ENCODE measurements at places on chromosomes 3 and 15.

GRCh38 chr3:114307222-114307830 lies 13.5 kb downstream of the TIGIT start:
- DNase-seq: no peak

DNA sequence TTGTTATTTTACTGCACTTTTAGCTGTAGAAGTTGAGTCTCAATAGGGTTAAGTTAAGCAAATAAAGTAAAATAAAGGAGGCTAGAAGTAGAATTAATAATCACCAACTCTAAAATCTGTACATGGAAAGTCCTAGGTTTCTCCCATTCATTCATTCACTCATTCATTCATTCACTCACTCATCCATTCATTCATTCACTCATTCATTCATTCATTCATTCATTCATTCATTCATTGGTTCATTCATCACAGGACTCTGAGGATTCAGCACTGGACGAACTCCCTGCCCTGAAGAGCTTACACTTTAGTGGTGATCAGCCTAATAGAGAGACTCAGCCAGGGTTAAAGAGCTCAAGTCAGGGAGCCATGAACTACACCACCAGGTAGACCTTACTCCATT lies 4.5 kb upstream of the LSG1 start:
- no peak for DNase-seq

DNA sequence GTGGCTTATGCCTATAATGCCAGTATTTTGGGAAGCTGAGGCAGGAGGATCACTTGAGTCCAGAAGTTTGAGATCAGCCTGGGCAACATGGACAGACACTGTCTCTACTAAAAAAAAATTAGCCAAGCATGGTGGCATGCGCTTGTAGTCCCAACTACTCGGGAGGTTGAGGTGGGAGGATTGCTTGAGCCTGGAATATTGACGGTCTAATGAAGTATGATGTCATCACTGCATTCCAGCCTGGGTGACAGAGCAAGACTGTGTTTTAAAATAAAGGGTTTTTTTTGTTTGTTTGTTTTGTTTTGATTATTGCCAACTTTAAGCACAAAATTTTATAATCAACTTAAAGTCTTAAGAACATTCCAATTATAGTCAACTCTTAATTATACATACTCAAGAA lies 6.8 kb downstream of the PLSCR1 start:
- DNase-seq: no peak

- no peak for DNase-seq
Measured at GRCh38 chr3:160921020-160921635, 165.1 kb downstream of the PPM1L start.

GRCh38 chr3:196344663-196345062 lies 6.5 kb upstream of the TM4SF19 start:
- no peak for DNase-seq

DNA sequence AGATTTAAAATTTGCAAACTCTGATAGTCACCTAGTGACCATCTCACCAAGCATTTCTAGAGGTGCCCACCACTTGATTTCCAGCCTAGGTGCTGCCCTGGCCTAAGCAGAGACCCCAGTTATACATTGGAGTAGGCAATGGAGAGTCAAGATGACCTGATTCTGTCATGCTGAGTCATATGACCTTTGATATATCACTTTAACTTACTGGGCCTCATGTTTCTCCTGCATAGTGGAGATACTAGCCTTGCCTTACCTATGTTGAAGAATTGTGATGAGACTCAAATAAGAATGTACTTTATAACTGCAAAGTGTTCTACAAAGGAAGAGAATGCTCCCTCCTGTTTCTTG lies 75.5 kb upstream of the XCR1 start:
- DNase-seq: no peak

- no peak for DNase-seq
Measured at GRCh38 chr3:38566215-38566528, 70.0 kb downstream of the EXOG start.

- DNase-seq: no peak
Measured at GRCh38 chr3:48187301-48187578, 977 bp downstream of the CDC25A start.

- DNase-seq: no peak
Measured at GRCh38 chr3:147921051-147921450, 511.9 kb downstream of the ZIC1 start.

GRCh38 chr3:53566461-53567145 lies 72.2 kb downstream of the CACNA1D start:
- no peak for DNase-seq

GRCh38 chr3:100076731-100077529 lies 37.4 kb downstream of the FILIP1L start:
- no peak for DNase-seq

- no peak for DNase-seq
Measured at GRCh38 chr3:17074559-17074958, 189.8 kb downstream of the PLCL2 start.

- DNase-seq: no peak
Measured at GRCh38 chr3:196177967-196178366, 33.2 kb downstream of the ZDHHC19 start.

DNA sequence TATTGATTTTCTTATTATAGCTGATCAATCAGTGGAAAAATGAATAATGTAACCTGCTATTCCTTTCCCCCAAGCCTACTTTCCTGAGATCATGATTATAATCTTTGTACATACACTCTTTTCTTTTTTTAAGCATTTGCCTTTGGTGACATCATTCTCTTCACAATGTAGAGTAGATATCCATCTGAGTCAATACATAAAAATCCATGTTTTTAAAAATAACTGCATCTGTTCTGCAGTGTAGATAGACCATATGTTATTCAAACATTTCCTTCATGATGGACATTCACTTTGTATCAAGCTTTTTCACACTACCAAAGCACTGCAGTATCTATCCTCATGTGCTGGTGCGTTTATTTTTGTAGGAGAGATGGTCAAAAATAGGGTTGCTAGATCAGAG lies 211.1 kb downstream of the PTPRG start:
- DNase-seq: no peak

GRCh38 chr15:81339851-81340250 lies 15.9 kb upstream of the STARD5 start:
- DNase-seq: no peak

DNA sequence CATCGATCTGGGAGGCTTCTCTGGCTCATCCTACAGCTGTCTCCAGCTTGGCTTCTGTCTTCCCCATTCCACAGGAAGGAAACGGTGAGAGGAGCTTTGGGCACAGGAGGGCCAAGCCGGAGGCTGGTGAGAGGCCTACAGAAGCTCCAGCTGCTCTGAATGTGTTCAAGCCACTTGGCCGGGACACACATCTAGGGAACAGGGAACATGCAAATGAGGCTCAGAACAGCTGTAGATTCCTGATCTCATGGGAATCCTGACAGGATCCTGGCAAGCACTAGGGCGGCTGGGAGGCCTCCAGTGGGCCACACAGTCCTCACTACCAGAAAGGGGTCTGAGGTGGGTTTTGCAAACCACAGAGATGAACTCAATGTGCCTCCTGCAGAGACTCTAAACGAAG lies 13.7 kb downstream of the SEMA5B start:
- DNase-seq: no peak

DNA sequence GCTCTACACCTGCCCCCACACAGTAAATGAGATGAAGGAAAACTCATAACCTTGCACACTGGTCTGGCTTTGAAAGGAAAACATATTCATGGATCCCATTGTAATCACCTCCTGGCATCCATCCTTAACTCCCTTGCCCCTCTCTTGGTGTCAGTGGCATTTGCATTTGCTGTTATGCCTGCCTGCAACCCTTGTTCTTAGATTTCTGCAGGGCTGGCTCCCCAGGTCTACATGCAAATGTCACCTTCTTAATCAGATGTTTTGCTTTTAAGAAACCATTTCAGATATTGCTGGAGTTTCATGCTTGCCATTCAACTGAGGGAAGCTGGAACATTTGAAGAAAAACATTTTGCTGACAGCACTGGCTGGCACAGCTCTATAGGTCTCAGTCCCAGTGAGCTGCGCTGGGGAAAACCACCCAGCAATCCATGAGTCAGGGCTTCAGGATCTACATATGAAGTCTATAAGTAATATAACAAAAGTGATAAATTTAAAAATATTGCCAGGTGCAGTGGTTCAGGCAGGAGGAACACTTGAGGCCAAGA lies 19.1 kb downstream of the LRRC2 start:
- DNase-seq: no peak

- DNase-seq: no peak
Measured at GRCh38 chr3:101120039-101120438, 126.8 kb upstream of the ABI3BP start.

All from putamen (tissue), 1 donor.